NCI-H1417 (cell line): ENCODE measurements at places on chromosomes 7 and 10.

DNA sequence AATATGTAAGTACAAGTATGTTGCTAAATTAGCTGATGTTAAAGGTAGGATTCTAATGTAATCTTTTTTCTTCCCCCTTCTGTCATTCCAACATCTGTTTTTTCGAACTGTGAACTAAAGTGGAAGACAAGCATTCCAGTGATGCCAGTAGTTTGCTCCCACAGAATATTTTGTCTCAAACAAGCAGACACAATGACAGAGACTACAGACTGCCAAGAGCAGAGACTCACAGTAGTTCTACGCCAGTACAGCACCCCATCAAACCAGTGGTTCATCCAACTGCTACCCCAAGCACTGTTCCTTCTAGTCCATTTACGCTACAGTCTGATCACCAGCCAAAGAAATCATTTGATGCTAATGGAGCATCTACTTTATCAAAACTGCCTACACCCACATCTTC is 62.7 kb downstream of the WAC start:
- DNase-seq, result no peak

GRCh38 chr7:30634634-30635201 is 40.0 kb downstream of the GARS1 start:
- no peak for DNase-seq

GRCh38 chr7:46492466-46492865 is 571.4 kb upstream of the IGFBP3 start:
- no peak for DNase-seq

DNA sequence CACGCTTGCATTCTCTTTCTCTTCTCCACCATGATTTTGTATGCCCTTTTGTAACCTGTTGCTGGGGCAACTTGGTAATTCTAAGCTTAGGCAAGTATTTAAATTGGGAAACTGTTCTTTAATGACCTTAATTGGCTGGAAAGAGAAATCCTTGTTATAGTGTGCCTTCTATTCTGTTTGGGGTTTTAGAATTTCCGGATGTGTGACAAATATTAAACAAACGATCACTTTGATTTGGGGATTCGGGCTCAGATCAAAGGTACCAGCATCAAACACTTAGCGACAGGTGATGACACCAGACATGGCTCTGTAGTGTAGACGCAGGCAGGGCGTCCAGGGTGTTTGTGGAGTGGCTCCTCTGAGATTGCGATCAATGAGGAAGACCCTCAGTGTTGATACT is 55.0 kb downstream of the RAB11FIP2 start:
- no peak for DNase-seq

GRCh38 chr10:74483356-74483755 is 332.3 kb downstream of the ADK start:
- no peak for DNase-seq

- DNase-seq, result no peak
These were observed 248.0 kb upstream of the FZD8 start for GRCh38 chr10:35889971-35890675.

DNA sequence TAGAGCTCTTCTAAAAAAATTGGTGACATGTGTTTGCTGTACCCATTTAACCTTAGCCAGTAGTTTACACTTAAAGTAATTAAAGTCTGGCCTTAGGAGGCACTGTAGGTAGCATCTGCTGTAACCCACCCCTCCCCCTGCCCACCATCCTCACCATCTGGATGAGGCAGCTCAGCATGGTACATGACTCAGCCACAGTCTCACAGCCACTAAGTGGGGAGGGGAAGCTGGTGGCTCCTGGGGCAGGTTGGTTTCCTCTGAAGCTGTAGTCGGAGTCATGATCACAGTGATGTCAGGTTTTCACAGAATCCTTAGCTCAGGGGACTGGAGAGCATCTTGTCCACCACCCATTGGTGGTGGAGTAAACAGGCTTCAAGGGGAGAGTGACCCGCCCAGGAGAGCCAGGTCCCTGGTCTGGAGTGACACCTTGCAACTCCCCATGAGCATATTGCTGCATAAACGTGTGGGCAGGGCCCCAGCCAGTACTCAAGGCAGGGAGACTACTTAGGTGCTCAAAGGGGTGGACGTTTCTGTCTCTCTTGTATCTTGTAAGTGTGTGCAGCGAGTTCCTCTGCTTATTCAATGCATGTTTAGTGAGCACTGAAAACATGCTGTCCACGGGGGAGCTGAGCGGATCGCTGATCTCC is 125.9 kb downstream of the GRK5 start:
- DNase-seq, result no peak

- peak; percentile 26 for DNase-seq
These were observed 1.2 kb downstream of the FLNC start for GRCh38 chr7:128831178-128831993.

DNA sequence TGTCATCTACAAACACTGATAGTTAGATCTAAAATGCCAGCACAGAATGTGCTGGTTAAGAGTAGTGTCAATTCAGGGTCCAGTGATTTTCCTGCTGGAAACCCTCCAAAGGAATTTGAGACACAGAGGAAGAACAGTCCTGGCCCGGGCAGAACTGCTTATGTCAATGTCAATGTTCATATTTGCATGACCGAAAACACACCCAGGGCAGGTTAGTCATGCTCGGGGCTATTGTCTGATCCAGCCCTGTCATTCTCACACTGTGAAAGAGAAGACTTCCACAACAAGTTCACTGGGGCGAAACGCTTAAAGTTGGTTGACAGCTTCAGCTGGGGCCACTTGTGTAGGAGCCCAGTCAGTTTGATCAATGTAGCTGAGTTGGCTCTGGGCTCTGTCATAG is 139.3 kb downstream of the C1GALT1 start:
- DNase-seq, result no peak

DNA sequence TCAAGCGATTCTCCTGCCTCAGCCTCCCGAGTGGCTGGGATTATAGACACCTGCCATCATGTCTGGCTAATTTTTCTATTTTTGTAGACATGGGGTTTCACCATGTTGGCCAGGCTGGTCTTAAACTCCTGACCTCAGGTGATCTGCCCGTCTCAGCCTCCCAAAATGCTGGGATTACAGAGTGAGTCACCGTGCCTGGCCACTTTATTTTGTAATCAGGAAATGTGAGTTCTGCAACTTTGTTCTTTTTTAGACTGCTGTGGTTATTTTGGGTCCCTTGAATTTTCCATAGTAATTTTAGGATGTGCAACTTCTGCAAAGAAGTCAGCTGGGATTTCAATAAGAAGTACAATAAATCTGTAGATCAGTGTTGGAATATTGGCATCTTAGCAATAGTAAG is 96.8 kb downstream of the CYTH3 start:
- DNase-seq, result no peak

GRCh38 chr7:77812290-77812685 is 13.7 kb downstream of the PHTF2 start:
- DNase-seq, result no peak

DNA sequence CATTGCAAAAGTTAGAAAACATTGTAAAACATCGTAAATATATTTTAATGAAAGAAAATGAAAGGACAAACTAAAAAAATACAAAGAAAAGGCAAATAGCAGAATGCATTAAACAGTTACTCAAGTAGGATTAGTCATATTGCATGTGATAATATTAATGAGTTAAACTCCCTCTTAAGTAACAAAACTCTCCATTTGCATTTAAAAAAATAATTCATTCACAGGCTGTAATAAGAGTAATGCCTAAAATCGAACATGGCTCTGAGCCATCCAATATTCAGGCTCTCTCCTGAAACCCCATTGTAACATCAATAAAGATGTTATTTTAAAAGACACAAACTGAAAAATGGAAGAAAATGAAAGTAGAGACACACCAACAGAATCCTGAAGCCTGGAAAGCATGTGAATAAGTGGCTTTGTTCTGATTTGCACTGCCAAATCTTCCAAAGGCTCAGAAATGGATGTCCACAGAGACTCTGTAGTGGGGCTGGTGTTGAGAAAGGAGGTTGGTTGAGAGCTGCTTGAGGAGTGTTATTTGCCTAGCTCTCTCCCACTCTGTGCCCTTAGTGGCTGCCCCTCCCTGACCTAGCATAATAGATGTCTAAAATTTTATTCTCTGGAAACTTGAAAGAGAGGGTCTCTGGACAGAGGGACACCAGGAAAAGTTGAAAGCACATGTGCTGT is 268.3 kb upstream of the MEOX2 start:
- DNase-seq, result no peak

GRCh38 chr10:17671307-17671706 is 27.4 kb downstream of the STAM start:
- DNase-seq, result no peak

DNA sequence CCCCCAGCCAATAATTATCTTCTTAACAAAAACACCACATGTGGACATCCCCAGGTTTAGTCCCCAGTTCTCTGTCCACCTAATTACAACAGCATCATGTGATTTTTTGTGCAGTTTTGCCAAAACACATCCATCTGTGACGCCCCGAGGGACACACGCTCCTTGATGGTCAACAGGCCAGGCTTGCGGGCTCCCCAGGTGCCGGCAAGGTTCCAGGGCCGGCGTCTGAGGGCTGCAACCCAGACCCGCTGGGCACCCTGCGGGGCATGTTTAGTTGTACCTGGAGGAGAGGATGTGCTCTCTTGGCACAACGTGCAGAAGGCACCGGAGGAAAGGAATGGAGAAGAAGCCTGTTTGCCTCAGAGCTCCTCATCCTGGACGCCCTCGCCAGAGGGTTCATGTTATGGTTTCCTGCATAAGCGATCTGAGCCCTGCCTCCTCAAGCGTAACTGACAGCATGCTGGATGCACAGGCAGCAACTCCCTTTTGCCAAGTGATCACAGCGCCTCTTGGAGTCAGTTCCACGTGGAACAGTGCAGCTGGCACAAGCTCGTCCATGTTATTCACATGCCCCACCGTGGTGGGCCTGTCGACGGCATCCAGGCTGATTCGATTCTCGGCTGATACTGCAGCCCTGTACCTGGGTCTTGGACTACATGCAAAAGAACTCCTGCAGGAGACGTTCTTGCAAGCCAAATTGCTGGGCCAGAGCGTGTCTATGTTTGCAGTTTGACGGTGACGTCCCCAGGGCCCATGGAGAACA is 41.6 kb downstream of the JAKMIP3 start:
- no peak for DNase-seq

GRCh38 chr7:8125680-8126444 is 136.1 kb downstream of the ICA1 start:
- no peak for DNase-seq

- no peak for DNase-seq
These were observed 425.7 kb upstream of the GALNT17 start for GRCh38 chr7:70706204-70706603.

DNA sequence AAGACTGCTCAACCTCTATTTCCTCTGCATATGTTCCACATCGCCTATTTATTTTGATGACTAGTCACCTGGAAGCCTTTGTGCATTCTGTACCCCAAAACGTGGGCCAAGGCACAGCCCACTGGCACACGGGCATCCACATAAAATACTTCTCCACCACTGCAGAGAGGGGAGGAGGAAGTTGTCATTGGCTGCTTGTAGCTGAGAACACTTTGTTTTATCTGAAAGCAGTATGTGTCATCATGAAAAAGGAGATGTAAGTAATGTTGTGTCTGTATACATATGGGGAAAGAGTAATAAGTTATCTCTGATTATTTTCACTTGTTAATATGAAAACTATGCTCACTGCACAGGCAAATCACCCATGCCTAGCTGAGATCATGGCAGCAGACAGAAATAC is 48.2 kb upstream of the AMPH start:
- no peak for DNase-seq

- no peak for DNase-seq
These were observed 11.5 kb upstream of the HHEX start for GRCh38 chr10:92678206-92678605.

GRCh38 chr10:22219308-22219707 is 1.5 kb upstream of the EBLN1 start:
- no peak for DNase-seq

GRCh38 chr7:106170651-106171050 is 58.5 kb upstream of the SYPL1 start:
- DNase-seq, result no peak

- DNase-seq, result no peak
These were observed 563 bp upstream of the UTF1 start for GRCh38 chr10:133229265-133230043.

GRCh38 chr7:155653803-155654202 is 9.3 kb downstream of the RBM33 start:
- no peak for DNase-seq

GRCh38 chr10:63491588-63492316 is 26.0 kb upstream of the JMJD1C start:
- no peak for DNase-seq

- no peak for DNase-seq
These were observed 110.8 kb upstream of the FGFR2 start for GRCh38 chr10:121708728-121709674.

DNA sequence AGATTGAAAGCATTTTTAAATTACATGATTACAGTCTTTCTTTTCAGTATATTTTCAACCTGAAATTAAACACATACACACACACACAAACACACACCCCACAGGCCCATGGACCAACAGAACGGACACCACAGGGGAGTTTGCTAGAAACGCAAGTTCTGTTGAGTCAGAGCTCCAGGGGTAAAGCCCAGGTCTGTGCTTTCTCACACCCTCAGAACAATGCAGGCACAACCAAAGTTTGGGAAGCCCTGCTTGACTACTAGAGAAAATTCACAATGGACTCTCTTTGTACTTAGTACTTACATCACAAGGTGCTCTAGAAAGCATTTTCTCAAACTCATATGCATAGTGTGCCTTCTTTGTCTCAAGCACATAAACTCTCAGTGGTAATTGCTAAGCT is 704.0 kb upstream of the IGFBP3 start:
- DNase-seq, result no peak

DNA sequence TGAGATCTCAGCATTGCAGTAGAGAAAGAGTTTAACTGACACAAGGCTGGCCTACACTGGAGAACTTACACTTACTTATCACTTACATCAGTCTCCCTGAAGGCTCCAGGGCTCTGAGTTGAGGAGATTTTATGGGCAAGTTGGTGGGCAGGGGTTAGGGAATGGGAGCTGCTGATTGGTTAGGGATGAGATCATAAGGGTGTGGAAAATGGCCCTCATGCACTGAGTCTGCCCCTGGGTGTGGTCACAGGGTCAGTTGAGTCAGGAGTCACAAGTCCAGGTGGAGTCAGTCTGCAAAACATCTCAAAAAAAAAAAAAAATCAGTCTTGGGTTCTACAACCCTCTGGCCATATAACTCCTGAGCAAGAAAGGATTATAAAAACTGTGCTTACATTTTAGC is 60.5 kb downstream of the PPP1R17 start:
- DNase-seq, result no peak

- DNase-seq, result no peak
These were observed 25.5 kb downstream of the RAMP3 start for GRCh38 chr7:45182856-45183710.

DNA sequence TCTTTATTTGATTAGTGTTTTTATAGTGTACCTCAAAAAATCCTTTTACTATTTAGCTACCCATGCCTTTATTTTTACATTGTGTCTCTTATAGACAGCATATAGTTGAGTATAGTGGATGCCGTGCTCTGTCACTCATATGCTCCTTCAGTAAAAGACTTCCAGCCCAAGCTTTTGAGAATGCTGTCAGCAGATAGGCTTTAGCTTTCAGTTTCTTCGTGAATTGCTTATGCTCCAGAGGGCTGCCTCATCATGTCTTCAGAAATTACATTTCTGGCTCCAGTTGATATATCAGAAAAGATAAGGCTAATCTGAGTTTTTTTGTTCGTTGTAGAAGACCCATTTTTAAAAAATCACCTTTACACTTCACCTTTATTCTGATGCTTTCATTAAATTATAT is 332.0 kb downstream of the NXPH1 start:
- no peak for DNase-seq

- no peak for DNase-seq
These were observed 96.1 kb downstream of the ADCY1 start for GRCh38 chr7:45670227-45670626.
